Gastrocnemius medialis (tissue), 4 donors: ENCODE measurements at places on chromosomes 5 and 9. TPM values are rescaled to one million over a fixed set of nuclear protein-coding genes. Genes with fewer than 3 reads are reported as not detected.

- H3K27ac ChIP-seq, result no peak overlapping the region
- H3K36me3 ChIP-seq, result no peaks in the 10 kb centered on the region
- no peak overlapping the region for H3K4me3 ChIP-seq
- H3K4me1 ChIP-seq, result no peaks in the 10 kb centered on the region
These were observed 39.3 kb downstream of the NTNG2 start for GRCh38 chr9:132201139-132201538.

GRCh38 chr5:8289779-8290178, 420.8 kb downstream of the MTRR start:
- DNase-seq, result no peak
- no peak overlapping the region for H3K4me3 ChIP-seq
- no peaks in the 10 kb centered on the region for H3K27me3 ChIP-seq
- H3K27ac ChIP-seq, result no peak overlapping the region
- no peaks in the 10 kb centered on the region for H3K36me3 ChIP-seq
- H3K4me1 ChIP-seq, result no peaks in the 10 kb centered on the region

GRCh38 chr5:99032234-99033013, 103.6 kb upstream of the CHD1 start:
- peak overlapping the region; percentile 17 for H3K27ac ChIP-seq
- no peaks in the 10 kb centered on the region for H3K27me3 ChIP-seq
- no peak overlapping the region for H3K4me3 ChIP-seq
- no peaks in the 10 kb centered on the region for H3K36me3 ChIP-seq
- DNase-seq, result peak; percentile 36

PPP3R2 gene
- total RNA-seq, result not detected

GRCh38 chr5:115963566-115963965, 1.3 kb downstream of the LVRN start:
- H3K4me1 ChIP-seq, result no peaks in the 10 kb centered on the region
- peak; percentile 19 for DNase-seq
- no peak overlapping the region for H3K4me3 ChIP-seq
- H3K27me3 ChIP-seq, result peaks cover 55% of the 10 kb centered on the region
- no peaks in the 10 kb centered on the region for H3K36me3 ChIP-seq

- H3K27ac ChIP-seq, result peak overlapping the region; percentile 97
- peaks cover 31% of the 10 kb centered on the region for H3K4me1 ChIP-seq
- H3K36me3 ChIP-seq, result peaks cover 1% of the 10 kb centered on the region
- no peak for DNase-seq
These were observed 965 bp downstream of the CLTA start for GRCh38 chr9:36191686-36192085.

OBP2B gene
- total RNA-seq, result not detected

GRCh38 chr5:41876678-41877077, 6.5 kb upstream of the OXCT1 start:
- no peak overlapping the region for H3K4me3 ChIP-seq
- no peak for DNase-seq
- H3K27me3 ChIP-seq, result no peaks in the 10 kb centered on the region
- no peaks in the 10 kb centered on the region for H3K36me3 ChIP-seq
- peak overlapping the region; percentile 54 for H3K27ac ChIP-seq

- no peak overlapping the region for H3K27ac ChIP-seq
- H3K4me1 ChIP-seq, result no peaks in the 10 kb centered on the region
- no peaks in the 10 kb centered on the region for H3K27me3 ChIP-seq
- DNase-seq, result no peak
These were observed 214.8 kb upstream of the PIK3R1 start for GRCh38 chr5:68000805-68001204.

MELK gene
- 0.29 TPM for total RNA-seq

DNA sequence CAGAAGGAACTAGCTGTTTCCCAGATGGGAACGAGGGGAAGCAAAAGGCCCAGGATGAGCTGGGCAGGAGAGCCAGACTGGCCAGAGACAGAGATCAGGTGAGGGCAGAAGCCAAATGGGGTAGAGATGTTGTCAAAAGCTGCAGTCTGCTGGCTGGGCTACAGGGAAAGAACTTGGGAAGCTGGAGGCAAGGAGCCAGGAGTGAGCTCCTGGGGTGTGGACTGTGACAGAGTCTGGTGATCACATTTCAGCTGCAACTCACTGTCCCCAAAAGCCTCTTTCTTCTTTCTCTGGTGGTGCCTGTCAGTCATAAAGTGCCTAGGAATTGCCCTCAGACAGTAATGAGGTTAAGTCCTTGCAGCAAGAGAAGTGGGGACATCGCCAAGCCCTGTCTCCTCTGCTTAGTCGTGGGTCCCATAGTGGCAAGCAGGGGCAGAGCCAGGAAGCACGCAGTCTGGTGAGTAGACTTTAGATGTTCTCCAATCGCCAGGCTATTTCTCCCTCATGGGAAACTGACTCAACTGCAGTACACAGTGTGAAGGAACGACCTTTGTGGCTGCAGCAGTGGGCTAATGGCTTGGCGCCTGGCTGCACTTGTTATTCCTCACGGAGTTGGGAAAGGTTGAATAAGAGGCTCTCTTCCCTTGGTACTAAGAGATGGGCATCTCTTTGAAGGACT, 2.5 kb upstream of the FSD1L start:
- no peaks in the 10 kb centered on the region for H3K36me3 ChIP-seq
- peak overlapping the region; percentile 93 for H3K27ac ChIP-seq
- H3K4me1 ChIP-seq, result peaks cover 74% of the 10 kb centered on the region

GRCh38 chr9:109894921-109895758, 115.1 kb downstream of the PALM2AKAP2 start:
- H3K36me3 ChIP-seq, result no peaks in the 10 kb centered on the region
- no peak overlapping the region for H3K27ac ChIP-seq
- no peak for DNase-seq
- H3K27me3 ChIP-seq, result no peaks in the 10 kb centered on the region
- no peak overlapping the region for H3K4me3 ChIP-seq

GRCh38 chr5:56917534-56917933, 8.1 kb downstream of the SETD9 start:
- no peak overlapping the region for H3K27ac ChIP-seq
- peaks cover 7% of the 10 kb centered on the region for H3K4me1 ChIP-seq
- no peaks in the 10 kb centered on the region for H3K27me3 ChIP-seq
- no peaks in the 10 kb centered on the region for H3K36me3 ChIP-seq
- H3K4me3 ChIP-seq, result no peak overlapping the region
- DNase-seq, result no peak

OR1Q1 gene
- total RNA-seq, result not detected

MARCHF3 gene
- 2.4 TPM for total RNA-seq

DNA sequence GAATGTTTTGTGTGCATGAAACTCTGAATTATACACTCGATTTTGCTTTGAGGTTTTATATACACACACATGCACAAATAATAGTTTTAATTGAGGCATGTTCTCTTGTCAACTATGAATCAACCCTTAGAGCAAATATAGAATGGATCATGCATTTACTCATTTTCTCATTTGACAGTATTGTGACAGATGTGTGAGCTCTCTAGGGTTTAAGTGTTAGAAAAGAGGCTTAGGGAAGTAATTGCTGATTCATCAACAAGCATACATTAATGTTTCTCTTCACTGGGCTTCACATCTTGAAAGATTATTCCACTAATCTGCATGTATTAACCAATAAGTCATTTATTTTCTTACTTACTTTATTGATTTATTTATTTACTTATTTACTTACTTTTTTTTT, 1356.8 kb upstream of the ACO1 start:
- no peaks in the 10 kb centered on the region for H3K4me1 ChIP-seq
- no peak for DNase-seq
- H3K27me3 ChIP-seq, result no peaks in the 10 kb centered on the region
- no peak overlapping the region for H3K27ac ChIP-seq
- H3K4me3 ChIP-seq, result no peak overlapping the region
- H3K36me3 ChIP-seq, result no peaks in the 10 kb centered on the region

- H3K4me3 ChIP-seq, result no peak overlapping the region
- DNase-seq, result no peak
- H3K27ac ChIP-seq, result no peak overlapping the region
- no peaks in the 10 kb centered on the region for H3K27me3 ChIP-seq
These were observed 377.6 kb downstream of the DNAH5 start for GRCh38 chr5:13566871-13567339.

SCGB3A1 gene
- total RNA-seq, result not detected

PDZD2 gene
- total RNA-seq, result 4.3 TPM

RNF183 gene
- total RNA-seq, result not detected

- no peaks in the 10 kb centered on the region for H3K27me3 ChIP-seq
- H3K27ac ChIP-seq, result peak overlapping the region; percentile 90
- H3K4me1 ChIP-seq, result peaks cover 10% of the 10 kb centered on the region
- DNase-seq, result peak; percentile 37
- peak overlapping the region; percentile 98 for H3K4me3 ChIP-seq
- no peaks in the 10 kb centered on the region for H3K36me3 ChIP-seq
These were observed 735 bp upstream of the RPL26L1 start for GRCh38 chr5:172958331-172959046.

DNA sequence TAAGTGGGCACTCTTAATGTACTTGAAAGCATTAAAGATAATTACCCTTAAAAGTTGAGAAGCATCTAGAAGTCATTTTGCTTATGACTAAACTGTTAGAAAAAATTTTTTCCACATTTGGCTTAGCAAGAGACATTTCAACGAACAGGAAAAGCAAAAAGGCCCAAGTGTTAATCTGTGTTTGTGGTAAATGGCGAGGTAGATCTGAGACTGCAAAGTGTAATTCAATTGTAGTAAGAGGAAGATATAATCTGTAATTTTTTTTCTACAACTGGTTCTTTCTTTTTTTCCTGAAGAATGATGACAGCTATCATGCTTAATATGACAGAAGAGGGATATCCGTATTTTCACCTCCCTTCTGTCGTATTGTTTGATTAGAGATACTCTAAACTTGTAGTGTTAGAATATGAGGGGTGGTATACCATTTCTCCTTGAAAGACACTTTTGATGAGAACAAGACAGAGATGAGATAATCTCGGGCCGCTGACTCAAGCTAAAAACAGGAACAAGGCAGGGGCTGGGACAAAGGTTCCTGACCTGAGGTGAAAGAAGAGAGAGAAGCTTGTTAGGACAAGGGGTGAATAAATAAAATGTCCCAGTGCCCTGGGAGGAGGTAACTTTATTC, 459.3 kb upstream of the ZNF608 start:
- no peak for DNase-seq
- H3K36me3 ChIP-seq, result no peaks in the 10 kb centered on the region
- H3K27me3 ChIP-seq, result no peaks in the 10 kb centered on the region
- H3K27ac ChIP-seq, result no peak overlapping the region
- H3K4me1 ChIP-seq, result no peaks in the 10 kb centered on the region
- H3K4me3 ChIP-seq, result no peak overlapping the region

DNA sequence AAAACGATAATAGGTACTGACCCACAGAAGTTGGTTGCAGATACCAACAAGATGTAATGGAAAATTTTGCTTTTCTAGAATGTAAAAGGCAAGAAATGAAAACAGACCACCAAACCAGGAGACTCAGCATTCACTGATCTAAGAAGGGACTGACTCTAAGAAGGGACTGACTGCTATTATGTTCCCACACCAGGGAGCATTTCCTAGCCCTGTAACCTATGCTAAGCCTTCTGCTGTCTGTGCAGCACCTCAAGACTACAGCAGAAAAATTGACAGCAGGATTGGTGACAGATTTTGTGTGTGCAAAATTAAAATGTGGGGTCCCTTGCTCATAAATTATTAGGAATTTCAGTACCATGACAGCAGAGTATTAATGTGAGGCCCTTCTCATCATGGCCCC, 154.8 kb downstream of the GABRB2 start:
- H3K4me1 ChIP-seq, result no peaks in the 10 kb centered on the region
- no peak overlapping the region for H3K4me3 ChIP-seq
- H3K27me3 ChIP-seq, result no peaks in the 10 kb centered on the region

PGGT1B gene
- 9.7 TPM for total RNA-seq

GRCh38 chr5:34806532-34806931, 32.4 kb upstream of the TTC23L start:
- no peaks in the 10 kb centered on the region for H3K4me1 ChIP-seq
- H3K27ac ChIP-seq, result no peak overlapping the region
- H3K27me3 ChIP-seq, result no peaks in the 10 kb centered on the region
- no peak overlapping the region for H3K4me3 ChIP-seq
- H3K36me3 ChIP-seq, result no peaks in the 10 kb centered on the region

- no peaks in the 10 kb centered on the region for H3K4me1 ChIP-seq
- DNase-seq, result no peak
- no peaks in the 10 kb centered on the region for H3K36me3 ChIP-seq
- H3K27me3 ChIP-seq, result no peaks in the 10 kb centered on the region
These were observed 284.3 kb downstream of the CCDC171 start for GRCh38 chr9:15837079-15837679.

GRCh38 chr5:60521376-60522291, 178.3 kb downstream of the DEPDC1B start:
- H3K4me1 ChIP-seq, result no peaks in the 10 kb centered on the region
- DNase-seq, result no peak
- H3K36me3 ChIP-seq, result no peaks in the 10 kb centered on the region
- no peak overlapping the region for H3K27ac ChIP-seq
- H3K4me3 ChIP-seq, result no peak overlapping the region

- H3K4me1 ChIP-seq, result no peaks in the 10 kb centered on the region
- no peaks in the 10 kb centered on the region for H3K27me3 ChIP-seq
- peaks cover 44% of the 10 kb centered on the region for H3K36me3 ChIP-seq
These were observed 13.3 kb downstream of the PHAX start for GRCh38 chr5:126613941-126614592.

GRCh38 chr9:92632641-92633040, 37.3 kb downstream of the IPPK start:
- no peak overlapping the region for H3K4me3 ChIP-seq
- H3K4me1 ChIP-seq, result no peaks in the 10 kb centered on the region
- H3K27me3 ChIP-seq, result no peaks in the 10 kb centered on the region

HAND1 gene
- not detected for total RNA-seq

DNA sequence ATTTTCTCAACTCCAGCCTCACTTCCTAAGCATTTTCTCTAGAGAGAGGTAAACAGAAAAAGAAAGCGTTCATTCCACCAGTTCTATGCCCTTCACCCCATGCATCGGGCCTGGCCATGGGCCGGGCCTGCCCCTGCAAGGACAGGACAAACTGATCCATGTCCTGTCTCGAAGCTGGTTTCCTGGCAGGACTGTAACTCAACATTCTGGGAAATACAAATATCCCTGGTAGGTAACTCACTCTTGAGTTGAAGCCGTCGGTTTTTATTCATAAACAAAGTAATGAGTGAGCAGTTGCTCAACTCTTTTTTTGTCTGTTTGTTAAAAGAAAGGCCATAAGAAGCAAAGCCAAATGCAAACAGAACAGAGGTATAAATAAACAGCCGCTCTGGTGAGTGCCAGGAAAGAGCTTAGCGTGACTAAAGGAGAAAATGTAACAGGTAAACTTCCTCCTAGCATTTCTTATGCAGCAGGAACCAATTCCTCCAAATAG, 64.4 kb upstream of the DNAH5 start:
- no peaks in the 10 kb centered on the region for H3K36me3 ChIP-seq
- H3K4me1 ChIP-seq, result peaks cover 3% of the 10 kb centered on the region
- H3K4me3 ChIP-seq, result no peak overlapping the region
- DNase-seq, result no peak

DNA sequence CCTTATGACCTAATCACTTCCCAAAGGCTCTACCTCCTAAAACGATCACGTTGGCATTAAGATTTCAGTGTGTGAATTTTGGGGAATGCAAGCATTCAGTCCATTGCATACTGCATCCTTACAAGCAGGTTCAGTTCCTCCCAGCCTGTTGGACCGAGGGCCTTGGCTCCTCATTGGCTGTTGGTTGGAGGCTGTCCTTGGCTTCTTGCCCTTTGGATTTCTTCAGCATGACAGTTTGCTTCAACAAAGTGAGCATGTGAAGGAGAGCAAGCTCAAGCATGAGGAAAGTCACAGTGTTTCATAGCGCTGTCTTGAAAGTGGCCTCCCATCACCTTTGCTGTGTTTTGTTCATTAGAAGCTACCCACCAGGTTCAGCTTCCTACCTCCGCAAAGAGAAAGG, 109.5 kb downstream of the GADD45G start:
- no peak overlapping the region for H3K27ac ChIP-seq
- no peaks in the 10 kb centered on the region for H3K27me3 ChIP-seq
- H3K4me1 ChIP-seq, result peaks cover 7% of the 10 kb centered on the region
- no peak overlapping the region for H3K4me3 ChIP-seq
- no peaks in the 10 kb centered on the region for H3K36me3 ChIP-seq
- peak; percentile 37 for DNase-seq

GRCh38 chr9:13278368-13279246, 885 bp downstream of the MPDZ start:
- H3K27ac ChIP-seq, result peak overlapping the region; percentile 90
- H3K4me3 ChIP-seq, result peak overlapping the region; percentile 63
- no peaks in the 10 kb centered on the region for H3K27me3 ChIP-seq
- DNase-seq, result peak; percentile 26
- no peaks in the 10 kb centered on the region for H3K36me3 ChIP-seq
